ENCODE measurements at places on chromosomes 6 and 20. TPM values are rescaled to one million over a fixed set of nuclear protein-coding genes. Genes with fewer than 3 reads are reported as not detected.

The CST4 gene
- total RNA-seq = not detected

DNA sequence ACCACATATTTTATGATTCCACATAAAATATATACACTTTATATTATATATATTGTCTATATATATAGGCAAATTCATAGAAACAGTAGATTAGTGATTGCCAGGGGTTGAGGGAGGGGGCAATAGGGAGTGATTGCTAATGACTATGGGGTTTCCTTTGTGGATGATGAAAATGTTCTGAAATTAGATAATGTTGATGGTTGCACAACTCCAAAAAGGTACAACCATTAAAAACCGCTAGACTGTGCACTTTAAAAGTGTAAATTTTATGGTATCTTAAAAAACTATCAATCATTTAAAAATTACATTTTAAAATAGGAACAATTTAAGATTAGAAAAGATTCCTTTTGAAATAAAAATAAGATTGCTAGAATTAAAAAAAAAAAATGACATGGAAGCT is 23.8 kb upstream of the CEP85L start:
- H3K27ac ChIP-seq = no peak overlapping the region
- DNase-seq = no peak
- H3K4me3 ChIP-seq = no peak overlapping the region
- H3K27me3 ChIP-seq = no peaks in the 10 kb centered on the region
- H3K36me3 ChIP-seq = no peaks in the 10 kb centered on the region

DNA sequence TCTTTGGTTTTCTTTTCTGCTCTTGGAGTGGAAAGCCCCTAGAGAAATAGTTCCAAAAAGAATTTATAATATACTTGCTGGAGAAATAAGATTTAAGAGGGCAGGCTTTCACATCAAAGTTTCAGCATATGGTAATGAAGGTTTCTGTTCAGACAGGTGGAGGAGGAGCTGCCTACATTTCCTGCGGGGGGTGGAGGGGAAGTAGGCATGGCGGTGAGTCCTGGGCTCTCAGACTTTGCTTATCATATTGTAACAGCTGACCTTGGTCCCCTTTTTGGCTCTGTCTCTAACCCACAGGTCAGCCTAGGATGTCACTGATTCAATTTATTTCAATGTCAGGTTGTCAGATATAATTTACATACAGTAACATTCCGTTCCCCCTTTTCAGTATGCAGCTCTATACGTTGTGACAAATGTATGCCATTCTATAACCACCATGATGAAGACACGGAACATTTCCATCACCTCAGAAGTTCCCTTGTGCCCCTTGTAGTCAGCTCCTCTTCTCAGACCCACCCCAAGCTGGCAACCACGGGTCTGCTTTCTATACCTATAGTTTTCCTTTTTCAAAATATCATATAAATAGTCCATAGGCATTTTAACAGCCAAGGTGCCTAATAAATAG is 77.6 kb upstream of the GGTLC1 start:
- no peaks in the 10 kb centered on the region for H3K27me3 ChIP-seq
- no peak overlapping the region for H3K27ac ChIP-seq
- no peaks in the 10 kb centered on the region for H3K4me1 ChIP-seq

DNA sequence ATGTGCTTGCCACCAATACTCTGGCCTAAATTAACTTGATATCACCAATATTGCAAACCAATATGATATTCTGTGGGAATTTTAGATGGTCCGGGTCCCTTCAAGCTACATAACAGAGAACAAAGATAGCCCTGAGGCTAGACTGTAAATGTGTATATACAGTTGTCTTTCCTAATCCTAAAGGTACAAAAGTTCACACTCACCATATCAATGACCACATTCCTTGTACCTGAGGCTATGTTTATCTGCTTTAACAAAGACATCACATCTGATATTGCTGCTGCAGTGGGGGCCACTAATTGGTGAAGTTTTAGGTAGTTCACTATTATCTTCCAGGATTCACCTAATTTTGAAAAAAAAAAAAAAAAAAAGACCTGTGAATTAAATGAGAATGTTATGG is 38.6 kb upstream of the VGLL2 start:
- H3K27me3 ChIP-seq = no peaks in the 10 kb centered on the region
- no peak overlapping the region for H3K4me3 ChIP-seq
- no peak overlapping the region for H3K27ac ChIP-seq

DNA sequence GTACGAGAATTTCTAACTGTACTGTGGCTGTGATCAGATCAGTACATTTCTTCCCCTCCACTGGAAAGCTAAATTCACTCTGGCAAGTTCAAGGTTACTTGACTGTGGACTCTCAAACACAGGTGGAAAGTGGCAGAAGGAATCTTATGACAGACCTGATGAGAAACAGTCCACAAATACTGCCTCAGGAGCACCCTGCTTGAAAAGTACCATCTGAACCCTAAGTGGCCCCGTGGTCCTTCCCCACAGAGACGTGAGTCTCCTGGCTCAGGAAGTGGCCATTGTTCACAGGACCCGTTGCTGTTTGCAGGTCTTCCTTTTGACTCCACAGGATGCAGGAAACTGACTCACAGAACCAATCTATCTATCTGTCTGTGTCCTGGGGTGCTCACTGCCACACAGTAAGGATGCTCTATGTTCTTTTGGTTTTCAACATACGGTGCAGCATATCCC is 47.5 kb upstream of the NHSL1 start:
- H3K4me1 ChIP-seq = peaks cover 33% of the 10 kb centered on the region
- H3K36me3 ChIP-seq = no peaks in the 10 kb centered on the region
- H3K4me3 ChIP-seq = no peak overlapping the region
- no peaks in the 10 kb centered on the region for H3K27me3 ChIP-seq
- DNase-seq = no peak

Data from lower lobe of right lung (tissue), 2 donors.